NCI-H1436 (cell line): ENCODE measurements at places on chromosomes 4 and X.

DNA sequence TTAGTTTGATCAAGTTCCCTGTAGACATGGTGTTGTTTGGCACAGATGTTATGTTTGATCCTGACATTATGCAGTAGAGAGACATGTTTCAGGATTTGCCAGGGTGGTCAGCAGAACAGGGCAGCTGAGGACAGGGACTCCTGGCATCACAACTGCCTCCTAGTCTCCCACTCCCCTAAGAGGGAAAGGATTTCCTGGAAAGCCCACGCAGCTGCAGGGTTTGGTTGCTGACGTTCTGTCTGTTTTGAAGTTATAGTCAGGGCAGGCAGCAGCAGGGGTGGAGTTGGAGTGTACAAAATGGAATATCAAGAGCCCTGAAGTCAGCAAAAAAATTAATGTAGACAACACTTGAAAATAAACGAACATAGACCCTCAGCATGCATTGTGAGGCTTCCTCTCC, 125.4 kb downstream of the CPE start:
- no peak for DNase-seq

GRCh38 chrX:147962476-147962875, 18.7 kb upstream of the FMR1NB start:
- no peak for DNase-seq

DNA sequence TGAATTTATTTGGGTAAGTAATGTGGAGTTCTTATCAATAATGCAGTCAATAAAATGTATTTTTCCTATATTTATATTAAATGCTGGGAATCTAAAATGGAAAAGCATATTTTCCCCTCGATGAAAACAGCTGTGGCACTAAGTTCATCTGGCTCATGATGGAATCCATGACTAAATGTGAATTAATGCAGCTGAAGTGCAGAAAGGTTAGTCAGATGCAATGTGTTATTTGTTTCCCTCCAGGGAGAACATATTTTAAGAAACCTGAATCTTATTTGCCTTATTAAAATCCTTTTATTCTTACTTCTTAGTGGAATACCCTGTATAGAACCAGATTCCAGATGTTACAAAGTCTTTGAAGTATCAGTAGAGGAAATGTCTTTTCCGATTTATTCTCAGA, 247.9 kb downstream of the ARHGAP24 start:
- DNase-seq = no peak

DNA sequence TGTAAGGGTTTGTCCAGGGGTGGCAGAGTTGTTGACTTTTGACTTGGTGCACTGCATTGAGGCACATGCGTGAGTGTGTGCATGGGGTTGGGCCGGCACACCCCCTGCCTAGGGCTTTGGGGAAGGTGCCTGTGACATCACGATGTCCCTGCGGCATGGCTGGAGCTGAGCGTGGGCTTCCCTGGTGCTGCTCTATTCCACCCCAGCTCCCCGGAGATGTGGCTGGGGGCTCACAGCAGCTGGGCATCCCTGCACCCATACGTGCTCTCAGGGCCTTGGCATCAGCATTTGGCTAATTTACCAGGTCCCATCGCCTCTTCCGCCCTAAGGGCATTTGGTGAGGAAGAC, 5.7 kb downstream of the PSAPL1 start:
- no peak for DNase-seq

- no peak for DNase-seq
These were observed 183.5 kb upstream of the GPC4 start for GRCh38 chrX:133598601-133599335.

DNA sequence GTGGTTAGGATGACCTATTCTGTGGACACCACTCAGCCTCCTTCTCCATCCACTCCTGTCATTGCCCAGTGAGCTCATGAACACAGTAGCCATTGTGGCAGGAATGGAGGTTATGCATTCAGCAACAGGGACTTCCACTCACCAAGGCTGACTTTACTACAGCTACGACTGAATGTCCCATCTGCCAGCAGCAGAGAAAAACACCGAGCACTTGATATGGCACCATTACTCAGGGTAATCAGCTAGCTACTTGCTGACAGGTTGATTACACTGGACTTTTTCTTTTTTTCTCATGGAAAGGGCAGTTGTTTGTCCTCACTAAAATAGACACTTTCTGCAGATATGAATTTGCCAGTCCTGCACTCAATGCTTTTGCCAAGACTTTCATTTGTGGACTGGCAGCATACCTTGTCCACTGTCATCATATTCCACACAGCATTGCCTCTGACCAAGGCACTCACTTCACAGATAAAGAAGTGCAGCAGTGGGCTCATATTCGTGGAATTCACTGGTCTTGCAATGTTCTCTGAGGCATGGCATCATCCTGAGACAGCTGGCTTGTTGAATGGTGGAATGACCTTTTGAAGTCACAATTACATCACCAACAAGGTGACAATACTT, 37.3 kb upstream of the UGT2B4 start:
- no peak for DNase-seq

- no peak for DNase-seq
These were observed 10.5 kb downstream of the ANXA5 start for GRCh38 chr4:121686255-121686654.

GRCh38 chr4:87657525-87657924, 7.4 kb downstream of the DMP1 start:
- DNase-seq = no peak

- no peak for DNase-seq
These were observed 190.6 kb downstream of the CCSER1 start for GRCh38 chr4:90317785-90318184.

DNA sequence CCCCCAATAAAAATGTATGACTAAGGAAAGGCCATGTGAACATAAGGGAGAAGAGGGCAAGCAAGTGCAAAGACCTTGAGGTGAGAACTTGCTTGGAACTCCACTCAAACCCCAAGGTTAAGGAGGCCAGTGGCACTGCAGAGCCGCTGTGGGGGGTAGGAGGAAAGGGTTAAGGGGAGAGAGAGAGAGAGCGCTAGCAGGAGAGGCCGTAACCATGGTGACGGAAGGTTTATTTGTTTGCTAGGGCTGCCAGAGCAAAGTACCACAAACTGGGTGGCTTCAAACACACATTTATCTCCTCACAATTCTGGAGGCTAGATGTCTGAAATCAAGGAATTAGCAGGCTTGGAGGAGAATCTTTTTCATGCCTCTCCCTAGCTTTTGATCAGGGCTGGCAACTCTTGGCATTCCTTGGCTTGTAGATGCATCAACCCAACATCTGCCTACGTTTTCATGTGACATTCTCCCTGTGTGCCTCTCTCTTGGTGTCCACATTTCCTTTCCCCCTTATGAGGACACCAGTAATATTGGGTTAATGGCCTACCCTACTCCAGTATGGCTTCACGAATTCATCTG, 35.2 kb downstream of the SMIM20 start:
- DNase-seq = peak; percentile 14

DNA sequence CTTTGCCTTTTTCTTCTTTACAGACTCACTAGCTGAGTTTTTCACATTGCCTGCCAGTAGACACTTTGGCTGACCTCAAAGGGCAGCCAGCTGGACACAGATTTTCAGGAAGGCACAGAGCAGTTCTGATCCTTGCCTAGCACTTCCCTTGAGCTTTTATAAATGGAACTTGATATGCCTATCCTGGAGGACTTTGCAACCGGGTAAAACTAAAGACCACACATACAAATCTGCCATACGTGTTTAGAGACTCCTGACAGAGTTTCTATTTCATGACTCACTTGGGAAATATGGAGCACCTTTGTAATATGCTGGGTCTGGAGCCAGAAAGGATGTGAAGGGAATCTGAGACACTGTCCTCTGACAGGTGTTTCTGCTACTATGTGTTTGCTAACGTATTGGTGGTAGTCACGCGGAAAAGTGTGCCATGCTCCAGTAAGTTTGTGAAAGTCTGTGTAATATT, 56.7 kb upstream of the RASSF6 start:
- DNase-seq = peak; percentile 8

DNA sequence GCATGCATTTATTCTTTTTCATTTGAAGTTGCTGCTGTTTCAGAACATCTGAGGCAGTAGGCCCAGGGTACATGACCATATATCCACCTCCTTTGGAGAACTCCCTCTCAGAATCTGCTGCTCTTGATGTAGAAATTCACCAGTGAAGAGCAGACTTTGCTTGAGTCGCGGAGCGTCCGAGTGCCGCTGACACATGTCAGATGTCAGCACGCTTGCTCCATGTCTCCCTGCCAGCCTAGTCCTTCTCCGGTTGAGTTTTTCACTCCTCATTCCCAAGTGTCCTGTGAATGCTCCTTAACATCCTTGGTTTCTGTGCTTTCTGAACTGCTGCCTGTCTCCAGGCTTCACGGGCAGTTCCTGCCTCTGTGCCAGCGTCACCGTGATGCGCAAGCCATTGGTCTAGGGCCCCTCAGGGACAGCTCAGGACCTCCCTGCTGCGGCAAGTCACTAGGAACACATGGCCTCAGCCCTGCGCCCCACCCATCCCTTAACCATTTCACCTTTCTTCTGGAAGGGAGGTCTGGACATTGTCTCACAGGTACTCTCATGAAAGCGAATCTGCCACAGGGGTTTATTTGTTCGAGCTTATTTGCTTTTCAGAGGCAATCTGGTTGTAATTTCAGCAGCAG, 93.1 kb upstream of the RBPJ start:
- DNase-seq = no peak

- DNase-seq = no peak
These were observed 28.5 kb upstream of the MAGEE1 start for GRCh38 chrX:76398970-76399369.

GRCh38 chr4:53161787-53162433, 204.0 kb downstream of the SCFD2 start:
- DNase-seq = no peak
